T-helper 17 cell (primary cell): ENCODE measurements at places on chromosomes 4 and X. TPM values are rescaled to one million over a fixed set of nuclear protein-coding genes. Genes with fewer than 3 reads are reported as not detected.

Gene DIAPH2
- total RNA-seq = 18.3 TPM

DNA sequence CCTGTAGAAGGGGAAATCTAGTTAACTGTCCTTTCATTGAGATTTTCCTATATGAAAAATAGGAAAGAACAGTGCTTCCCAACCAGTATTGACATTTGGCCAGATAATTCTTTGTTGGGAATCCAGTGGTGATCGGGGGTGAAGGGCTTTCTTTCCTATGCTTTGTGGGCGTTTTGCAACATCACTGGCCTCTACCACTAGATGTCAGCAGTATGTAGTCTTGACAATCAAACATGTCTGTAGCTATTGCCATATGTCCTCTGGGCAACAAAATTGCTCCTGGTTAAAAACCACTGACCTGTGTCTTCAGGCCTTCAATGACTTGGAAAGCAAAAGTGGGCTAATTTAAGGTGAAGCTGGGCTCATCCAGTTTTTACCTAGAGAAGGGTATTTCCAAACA is 658.5 kb downstream of the DACH2 start:
- DNase-seq = no peak

GRCh38 chr4:112288455-112288854 is 2.8 kb upstream of the TIFA start:
- no peak for DNase-seq

Gene FATE1
- not detected for total RNA-seq

DNA sequence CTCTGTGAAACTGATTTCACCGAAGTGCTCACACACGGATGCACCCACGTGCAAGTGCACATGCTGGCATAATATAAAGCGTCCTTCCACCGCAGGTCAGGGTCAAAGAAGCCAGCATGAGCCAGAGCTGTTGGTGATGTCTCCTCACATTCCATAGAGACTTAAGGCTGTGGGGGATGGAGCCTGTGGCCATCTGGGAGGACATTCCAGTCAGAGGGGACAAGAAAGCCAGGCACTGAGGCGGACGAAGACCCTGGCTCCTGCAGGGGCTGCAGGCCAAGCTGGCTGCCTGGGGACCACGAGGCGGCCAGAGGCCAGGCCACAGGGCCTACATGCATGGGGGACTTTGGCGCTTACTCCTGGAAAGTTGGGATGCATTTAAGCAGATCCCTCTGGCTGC is 7.7 kb downstream of the RNF212 start:
- no peak for DNase-seq

DNA sequence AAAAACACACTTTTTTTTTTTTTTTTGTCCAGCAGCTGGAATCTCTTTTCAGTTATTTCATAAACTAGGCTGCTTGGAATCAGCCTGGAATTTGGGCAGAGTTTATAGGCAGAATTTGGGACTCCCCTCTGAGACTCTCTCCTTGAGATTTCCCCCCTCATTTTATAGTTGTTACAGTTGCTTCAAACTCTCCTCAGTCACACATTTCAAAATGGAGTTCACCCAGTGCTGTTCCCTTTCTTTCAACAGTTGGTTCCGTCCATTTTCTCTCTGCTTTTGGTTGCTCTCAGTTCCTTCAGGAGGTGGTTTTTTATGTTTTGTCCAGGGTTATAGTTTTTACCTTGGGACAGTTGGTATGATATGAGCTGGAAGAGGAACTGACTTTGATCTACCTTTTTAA is 27.5 kb downstream of the NSD2 start:
- no peak for DNase-seq

GRCh38 chr4:173478913-173479283 is 51.1 kb downstream of the HAND2 start:
- no peak for DNase-seq

Gene SORBS2
- not detected for total RNA-seq

Gene PPP4R3C
- total RNA-seq = not detected

DNA sequence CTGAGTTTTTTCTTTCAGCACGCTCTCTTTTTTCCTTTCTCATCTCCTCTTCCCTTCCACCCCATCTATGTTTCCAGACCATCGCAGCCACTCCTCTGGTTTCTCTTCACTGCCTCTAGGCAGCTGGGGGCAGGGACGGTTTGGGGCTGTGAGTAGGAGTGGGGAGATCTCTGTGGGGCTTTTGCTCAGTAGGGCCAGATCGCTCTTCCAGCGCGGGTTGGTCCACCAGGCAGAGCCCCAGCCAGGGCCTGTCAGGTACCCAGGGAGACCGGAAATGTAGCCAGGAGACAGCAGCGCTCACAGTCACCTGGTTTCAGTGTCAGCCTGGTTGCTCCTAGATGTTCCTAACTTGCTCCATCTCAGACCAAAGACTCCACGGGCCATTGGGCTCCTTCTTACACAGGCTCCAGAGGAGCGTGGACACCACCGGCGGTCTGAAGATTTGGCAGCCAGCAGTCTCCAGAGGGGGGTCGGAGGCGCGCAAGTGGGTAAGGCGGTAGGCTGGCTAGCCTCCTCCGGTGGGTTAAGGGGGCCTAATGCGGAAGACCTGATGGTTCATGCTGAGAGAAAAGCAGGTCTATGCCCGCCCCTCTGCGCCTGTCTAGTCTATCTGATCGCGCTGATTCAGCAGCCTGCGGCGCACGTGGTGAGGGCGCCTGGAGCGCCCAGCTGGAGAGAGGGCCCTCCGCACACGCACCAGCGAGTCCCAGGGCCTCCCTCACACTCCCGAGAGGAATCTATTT is 1.8 kb downstream of the FGF5 start:
- DNase-seq = no peak

Gene LONRF3
- total RNA-seq = 14.2 TPM
